ENCODE measurements at places on chromosomes 7 and 10.
A peak's percentile ranks its signal among the peaks of the same experiment; 100 is the strongest.

DNA sequence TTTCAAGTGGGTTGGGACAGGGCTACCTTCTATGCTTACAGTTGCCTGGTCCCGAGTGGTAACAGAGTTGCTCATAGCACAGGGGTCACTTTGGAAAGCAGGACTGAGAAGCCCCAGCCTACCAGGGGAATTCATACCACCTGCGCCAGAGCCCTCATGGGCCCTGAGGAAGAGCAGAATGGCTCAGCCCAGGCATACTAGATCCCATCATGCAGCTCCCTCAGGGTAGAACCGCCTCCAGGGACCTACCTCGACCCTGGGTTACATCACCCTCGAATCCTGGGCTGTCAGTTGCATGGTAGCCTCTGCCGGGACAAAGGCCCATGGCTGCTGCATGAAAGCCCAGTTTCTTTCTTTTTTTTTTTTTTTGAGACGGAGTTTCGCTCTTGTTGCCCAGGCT, 2.9 kb downstream of the CUEDC2 start:
- no peak for DNase-seq

GRCh38 chr7:55018361-55019190, at the start of gene EGFR:
Gene EGFR, plus strand, starts transcription at chr7:55019017. Its CDS starts 261 bp downstream, at chr7:55019278.
- no peak for DNase-seq

DNA sequence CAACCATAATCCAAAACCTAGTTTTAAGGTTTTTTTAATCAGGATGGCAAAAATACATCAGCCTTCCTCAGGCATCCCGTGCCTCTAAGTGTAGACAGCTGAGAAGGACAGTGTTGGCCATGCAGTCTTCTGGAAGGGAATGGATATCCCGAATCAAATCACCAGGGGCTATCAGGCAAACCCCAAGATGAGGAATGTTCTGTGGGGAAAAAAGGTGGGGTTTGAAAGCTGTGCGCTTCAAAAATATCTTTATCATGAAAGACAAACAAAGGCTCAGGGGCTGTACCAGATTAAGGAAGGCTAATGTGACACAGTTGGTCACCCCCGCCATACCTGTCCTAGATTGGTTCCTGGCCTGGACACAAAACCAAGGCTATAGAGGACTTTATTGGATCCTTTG, 5.4 kb downstream of the TMEM273 start:
- no peak for DNase-seq

GRCh38 chr7:30970074-30970473, 6.3 kb downstream of the GHRHR start:
- DNase-seq = no peak

DNA sequence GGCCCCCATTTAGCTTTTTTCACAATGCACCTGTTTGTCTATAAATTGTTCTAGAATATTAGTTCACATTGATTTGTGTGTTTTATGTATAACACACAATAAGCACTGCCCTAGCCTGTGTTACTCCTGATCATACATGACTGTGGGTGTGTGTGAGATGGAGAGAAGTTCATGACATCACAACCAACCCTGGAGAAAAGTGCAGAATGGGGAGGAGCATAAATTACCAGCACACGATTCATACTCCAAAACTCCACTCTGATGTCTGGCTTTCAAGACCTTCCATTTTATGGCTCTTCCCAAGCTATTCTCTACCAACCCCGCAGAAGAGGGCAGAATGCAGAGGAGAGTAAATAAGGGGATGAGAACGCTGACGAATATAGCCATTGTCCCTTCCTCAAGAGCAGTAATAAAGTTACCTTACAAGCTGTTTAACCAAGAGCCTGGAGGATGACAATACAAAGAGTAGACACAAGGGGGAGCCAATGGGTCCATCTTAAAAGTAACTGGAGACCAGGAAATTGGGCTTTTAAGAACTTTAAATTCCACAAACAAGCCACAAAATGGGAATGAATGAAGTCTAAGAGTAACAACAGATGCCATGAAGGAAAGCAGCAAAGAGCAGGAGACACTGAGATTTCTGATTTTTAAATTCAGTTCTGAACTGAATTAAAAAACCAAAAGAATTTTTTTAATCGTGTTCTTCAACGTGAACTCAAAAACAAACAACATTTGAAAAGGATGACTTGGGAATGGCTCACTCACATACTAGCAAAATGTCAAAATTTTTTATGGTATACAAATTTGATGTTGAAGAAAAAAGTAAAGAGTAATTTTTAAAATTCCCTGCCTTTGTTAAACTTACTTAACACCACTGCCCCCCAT, 159.6 kb downstream of the PARD3 start:
- DNase-seq = no peak

- peak; percentile 75 for DNase-seq
Observed at GRCh38 chr10:46022978-46023702, 7.3 kb downstream of the NCOA4 start.

DNA sequence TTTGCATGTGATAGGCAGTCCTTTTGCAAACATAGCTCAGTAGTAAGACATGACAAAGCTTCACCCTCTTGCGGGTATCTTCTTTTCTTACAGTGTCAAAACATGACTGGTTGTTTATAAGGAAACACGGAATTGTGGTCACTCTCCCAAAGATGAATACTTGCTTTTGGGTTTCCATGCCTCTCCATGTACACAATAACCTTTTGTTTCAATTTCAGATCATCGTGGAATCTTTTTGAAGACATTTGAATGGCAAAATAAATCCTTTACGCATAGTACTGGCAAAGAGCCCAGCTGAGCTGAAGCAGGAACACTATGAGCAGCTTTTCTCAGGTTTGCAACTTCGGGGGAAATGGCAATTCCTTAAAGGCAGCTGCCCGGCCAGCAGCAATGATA, 156.8 kb upstream of the FRMD4A start:
- no peak for DNase-seq

DNA sequence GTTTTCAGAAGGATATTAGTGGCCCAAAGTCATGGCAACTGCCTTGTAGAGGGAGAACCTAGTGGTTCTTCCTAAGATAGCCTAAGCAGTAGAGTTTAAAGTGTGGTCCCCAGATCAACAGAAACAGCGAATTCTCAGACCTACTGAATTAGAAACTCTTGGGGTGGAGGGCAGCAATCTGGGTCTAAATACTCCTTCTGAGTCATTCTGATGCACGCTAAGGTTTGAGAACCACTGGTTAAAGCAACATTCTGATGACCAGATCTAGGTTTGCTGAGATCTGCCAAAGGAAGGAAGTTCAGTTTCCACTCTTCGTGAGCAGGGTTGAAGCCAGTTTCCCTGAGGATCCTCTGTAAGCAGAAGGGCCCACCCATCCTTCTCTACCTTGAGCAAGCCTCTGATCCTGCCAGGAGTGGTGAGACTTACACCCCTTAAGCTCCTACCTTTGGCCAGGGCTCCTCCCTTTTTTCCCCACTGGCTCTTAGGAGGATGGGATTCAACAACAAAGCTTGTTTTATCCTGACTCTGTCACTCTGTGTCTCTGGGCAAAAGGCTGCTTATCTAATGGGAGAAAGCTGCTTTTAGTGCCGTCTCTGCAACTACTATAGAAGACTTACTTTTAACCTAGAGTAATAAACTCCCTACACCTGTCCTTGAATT, 26.8 kb upstream of the TRUB1 start:
- no peak for DNase-seq

DNA sequence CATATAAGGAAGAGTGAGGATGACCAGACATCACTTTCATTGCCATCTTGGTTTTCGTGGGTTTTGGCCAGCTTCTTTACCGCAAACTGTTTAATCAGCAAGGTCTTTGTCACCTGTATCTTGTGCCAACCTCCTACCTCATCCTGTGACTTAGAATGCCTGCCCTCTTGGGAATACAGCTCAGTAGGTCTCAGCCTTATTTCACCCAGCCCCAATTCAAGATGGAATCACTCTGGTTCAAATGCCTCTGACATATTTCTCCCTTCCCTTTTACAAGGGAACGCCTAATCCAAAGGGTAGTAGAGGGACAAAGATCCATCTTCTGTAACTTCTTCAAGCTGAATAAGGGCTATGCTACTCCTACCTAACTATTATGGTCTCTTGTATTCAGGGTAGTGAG, 4.7 kb upstream of the ERCC6 start:
- no peak for DNase-seq

GRCh38 chr7:99707096-99707495, 27.3 kb upstream of the CYP3A5 start:
- no peak for DNase-seq

DNA sequence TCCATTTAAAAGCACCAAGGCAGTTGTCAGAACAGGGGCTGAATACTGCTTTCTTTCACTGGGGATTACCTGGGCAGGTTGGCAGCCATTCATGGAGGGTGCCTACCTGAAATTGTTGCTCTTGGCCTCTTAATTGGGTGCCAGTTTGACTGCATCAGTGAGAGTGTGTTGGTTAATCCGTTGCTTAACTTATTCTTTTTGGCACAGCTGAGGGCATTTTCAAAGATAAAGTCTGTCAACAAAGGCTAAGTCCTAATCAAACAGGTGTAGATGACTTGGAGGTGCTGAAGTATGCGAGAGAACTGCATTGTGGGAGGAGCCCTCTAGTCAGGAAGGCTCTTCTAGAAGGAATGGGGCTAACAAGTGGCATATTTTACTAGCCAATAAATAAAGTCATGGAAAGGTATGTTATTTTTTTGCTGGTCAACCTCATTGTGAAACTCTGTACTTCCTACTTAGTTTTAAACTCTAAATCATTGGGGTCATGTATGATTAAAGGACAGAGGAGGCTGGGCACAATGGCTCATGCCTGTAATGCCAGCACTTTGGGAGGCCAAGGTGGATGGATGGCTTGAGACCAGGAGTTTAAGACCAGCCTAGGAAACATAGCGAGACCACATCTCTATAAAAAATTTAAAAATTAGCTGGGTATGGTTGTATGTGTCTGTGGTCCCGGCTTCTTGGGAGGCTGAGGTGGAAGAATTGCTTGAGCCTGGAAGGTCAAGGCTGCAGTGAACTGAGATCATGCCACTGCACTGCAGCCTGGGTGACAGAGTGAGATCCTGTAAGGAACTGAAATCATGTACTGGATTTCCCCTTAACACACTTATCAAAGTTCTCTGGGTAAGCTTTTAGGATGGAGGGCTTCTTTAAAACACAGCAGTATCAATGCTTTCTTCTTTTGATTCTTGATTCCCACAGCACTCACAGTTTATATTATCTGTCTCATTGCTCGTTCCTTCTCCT, 134.1 kb downstream of the LRMDA start:
- no peak for DNase-seq

GRCh38 chr7:113548561-113548960, 370.2 kb downstream of the PPP1R3A start:
- no peak for DNase-seq

GRCh38 chr7:23014681-23015080, 751 bp upstream of the HYCC1 start:
- no peak for DNase-seq

GRCh38 chr7:90625562-90625961, 29.4 kb downstream of the CDK14 start:
- no peak for DNase-seq

- DNase-seq = no peak
Observed at GRCh38 chr10:22589851-22590514, 124.4 kb downstream of the PIP4K2A start.

- DNase-seq = no peak
Observed at GRCh38 chr7:150415161-150416153, 35.0 kb upstream of the GIMAP8 start.

DNA sequence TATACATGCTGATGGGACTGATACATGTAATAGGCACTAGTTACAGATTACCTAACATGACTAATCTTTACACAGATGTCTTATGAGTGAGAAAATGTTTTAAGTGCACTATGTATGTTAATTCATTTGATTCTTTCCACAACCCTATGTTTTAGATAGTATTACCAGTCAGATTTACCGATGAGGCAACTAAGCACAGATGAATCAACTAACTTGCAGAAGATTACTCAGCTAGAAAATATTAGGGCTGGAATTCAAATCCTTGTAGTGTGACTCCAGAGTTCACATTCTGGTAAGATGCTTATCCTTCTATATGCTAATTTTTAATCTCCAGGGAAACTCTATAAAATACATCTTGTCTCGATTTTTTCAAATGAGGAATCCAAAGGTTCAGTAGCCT, 964.9 kb downstream of the REEP3 start:
- no peak for DNase-seq

- no peak for DNase-seq
Observed at GRCh38 chr10:64345856-64346255, 824.7 kb downstream of the REEP3 start.

- no peak for DNase-seq
Observed at GRCh38 chr7:151378496-151379192, 31.2 kb downstream of the WDR86 start.

DNA sequence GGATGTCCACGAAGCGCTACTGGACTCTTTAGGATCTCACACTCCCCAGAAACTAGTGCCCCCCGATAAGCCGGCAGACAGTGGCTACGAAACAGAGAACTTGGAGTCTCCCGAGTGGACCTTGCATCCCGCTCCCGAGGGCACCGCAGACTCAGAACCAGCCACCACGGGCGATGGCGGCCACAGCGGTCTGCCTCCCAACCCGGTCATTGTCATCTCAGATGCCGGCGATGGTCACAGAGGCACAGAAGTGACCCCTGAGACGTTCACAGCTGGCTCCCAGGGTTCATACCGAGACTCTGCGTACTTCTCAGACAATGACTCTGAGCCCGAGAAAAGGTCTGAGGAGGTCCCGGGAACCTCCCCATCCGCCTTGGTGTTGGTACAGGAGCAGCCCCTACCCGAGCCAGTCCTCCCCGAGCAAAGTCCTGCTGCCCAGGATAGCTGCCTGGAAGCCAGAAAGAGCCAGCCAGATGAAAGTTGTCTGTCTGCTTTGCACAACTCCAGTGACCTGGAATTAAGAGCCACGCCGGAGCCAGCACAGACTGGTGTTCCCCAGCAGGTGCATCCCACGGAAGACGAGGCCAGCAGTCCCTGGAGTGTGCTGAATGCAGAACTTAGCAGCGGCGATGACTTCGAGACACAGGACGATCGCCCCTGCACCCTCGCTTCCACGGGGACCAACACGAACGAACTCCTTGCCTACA, 17.6 kb upstream of the BHLHA15 start:
- DNase-seq = no peak

GRCh38 chr7:38975944-38976392, 1.7 kb upstream of the POU6F2 start:
- no peak for DNase-seq

GRCh38 chr10:78278058-78278404, 244.4 kb downstream of the RPS24 start:
- no peak for DNase-seq

GRCh38 chr10:26508016-26508415, 69.9 kb downstream of the APBB1IP start:
- no peak for DNase-seq

GRCh38 chr7:50828801-50829200, 46.1 kb upstream of the GRB10 start:
- no peak for DNase-seq

Measured in activated CD8-positive, alpha-beta memory T cell treated with anti-CD3 and anti-CD28 coated beads, Interleukin-2, amount 50 U/mL, for 4 hours (primary cell).